ENCODE measurements at places on chromosomes 13 and 19. TPM values are rescaled to one million over a fixed set of nuclear protein-coding genes. Genes with fewer than 3 reads are reported as not detected.

Gene CDX2
- not detected for total RNA-seq

Gene KIR2DL1
- total RNA-seq: not detected

Gene SYT3
- total RNA-seq: not detected

GRCh38 chr19:13990085-13990484 lies 16.0 kb downstream of the RFX1 start:
- no peak for DNase-seq
- H3K36me3 ChIP-seq: peaks cover 8% of the 10 kb centered on the region
- H3K4me1 ChIP-seq: peaks cover 51% of the 10 kb centered on the region
- no peak overlapping the region for H3K4me3 ChIP-seq
- H3K27ac ChIP-seq: peak overlapping the region; percentile 97
- H3K27me3 ChIP-seq: no peaks in the 10 kb centered on the region

DNA sequence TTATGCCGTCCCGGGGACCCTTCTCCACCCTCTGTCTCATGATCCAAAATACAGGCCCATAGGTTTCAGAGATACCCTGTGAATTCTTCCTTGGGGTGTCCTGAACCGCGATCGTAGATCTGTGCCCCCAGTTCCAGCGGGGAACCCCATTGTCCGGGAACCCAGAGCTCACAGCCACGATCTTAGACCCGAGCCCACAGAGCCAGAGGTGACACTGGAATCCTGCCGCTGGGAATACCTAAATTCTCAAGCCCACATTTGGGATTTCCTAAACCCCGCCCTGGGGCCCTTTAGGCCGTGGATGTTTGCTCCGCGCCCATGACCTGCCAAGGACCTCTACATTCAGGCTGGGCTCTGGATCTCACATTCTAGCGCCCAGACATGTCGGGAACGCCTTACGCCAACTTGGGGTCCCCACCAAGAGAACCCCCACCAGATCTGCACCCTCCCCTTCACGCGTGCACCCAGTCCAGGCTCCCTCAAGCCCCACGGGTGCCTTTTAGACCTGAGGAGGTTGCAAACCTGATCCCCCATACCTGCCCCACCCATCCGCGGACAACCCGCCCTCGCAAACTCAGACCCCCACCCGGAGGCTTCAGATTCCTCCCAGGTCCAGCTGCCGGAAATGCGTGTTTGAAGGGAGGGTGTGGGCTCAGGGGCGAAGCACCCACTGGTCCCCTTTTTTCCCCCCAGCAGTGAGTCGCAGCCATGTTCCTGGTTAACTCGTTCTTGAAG lies 605 bp downstream of the CAPNS1 start:
- H3K4me1 ChIP-seq: peaks cover 22% of the 10 kb centered on the region
- peak overlapping the region; percentile 95 for H3K4me3 ChIP-seq
- H3K36me3 ChIP-seq: peaks cover 4% of the 10 kb centered on the region
- no peak for DNase-seq
- H3K27me3 ChIP-seq: no peaks in the 10 kb centered on the region

Data from T-helper 17 cell (primary cell).